C1 segment of cervical spinal cord (tissue), 14 donors: ENCODE measurements at places on chromosomes 7 and 10.

DNA sequence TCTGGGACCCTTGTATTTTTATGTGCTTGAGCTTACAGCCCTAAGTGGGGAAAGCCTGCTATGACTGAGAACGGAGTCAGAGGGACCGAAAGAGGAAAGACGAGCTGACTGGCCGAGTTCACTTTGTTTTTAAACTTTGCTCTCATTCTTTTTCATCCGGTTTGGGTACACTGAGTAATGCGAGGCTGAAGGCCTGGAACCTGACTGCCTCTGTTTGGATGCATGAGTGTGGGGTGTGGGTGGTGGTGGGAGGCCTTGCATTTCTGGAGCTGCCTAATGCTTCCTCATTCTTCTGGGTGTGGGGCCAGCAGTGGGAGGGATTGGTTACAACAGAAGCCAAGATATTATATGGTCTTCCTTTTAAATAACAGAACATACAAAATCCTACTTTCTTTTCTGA is 155.5 kb downstream of the BUB3 start:
- no peak for DNase-seq

DNA sequence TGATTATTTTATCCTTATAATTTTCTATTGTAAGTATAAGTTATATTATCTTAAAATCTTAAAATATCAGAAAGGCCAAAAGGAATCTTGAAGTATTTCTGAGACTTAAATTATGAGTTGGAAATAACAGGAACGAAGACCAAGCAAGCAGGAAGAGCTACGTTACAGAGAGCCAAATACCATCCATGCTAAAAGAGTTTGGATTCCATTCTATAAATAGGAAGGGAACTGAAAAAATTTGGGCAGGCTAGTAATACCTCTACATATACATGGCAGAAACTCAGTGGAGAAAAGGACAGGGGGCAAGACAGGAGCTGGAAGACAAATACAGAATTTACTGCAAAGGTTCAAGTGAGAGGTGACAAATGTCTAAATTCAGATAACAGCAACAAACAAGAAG is 16.7 kb downstream of the ITGB1 start:
- DNase-seq: no peak

DNA sequence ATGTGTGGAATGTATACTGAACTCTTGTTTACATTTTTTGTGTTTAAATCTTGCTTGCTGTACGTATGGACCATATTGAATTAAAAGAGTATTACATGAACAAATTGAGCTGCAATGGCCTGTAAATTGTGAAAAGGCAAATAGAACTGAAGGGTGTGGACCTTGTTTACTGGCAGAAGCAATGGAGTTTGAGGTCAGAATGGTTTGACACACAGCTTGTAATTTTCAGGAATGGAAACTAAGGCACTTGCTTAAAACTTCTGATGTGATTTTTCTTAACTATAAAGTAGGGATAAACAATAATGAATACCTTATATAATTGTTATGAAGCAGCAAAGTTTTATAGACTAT is 33.9 kb upstream of the COBL start:
- no peak for DNase-seq

DNA sequence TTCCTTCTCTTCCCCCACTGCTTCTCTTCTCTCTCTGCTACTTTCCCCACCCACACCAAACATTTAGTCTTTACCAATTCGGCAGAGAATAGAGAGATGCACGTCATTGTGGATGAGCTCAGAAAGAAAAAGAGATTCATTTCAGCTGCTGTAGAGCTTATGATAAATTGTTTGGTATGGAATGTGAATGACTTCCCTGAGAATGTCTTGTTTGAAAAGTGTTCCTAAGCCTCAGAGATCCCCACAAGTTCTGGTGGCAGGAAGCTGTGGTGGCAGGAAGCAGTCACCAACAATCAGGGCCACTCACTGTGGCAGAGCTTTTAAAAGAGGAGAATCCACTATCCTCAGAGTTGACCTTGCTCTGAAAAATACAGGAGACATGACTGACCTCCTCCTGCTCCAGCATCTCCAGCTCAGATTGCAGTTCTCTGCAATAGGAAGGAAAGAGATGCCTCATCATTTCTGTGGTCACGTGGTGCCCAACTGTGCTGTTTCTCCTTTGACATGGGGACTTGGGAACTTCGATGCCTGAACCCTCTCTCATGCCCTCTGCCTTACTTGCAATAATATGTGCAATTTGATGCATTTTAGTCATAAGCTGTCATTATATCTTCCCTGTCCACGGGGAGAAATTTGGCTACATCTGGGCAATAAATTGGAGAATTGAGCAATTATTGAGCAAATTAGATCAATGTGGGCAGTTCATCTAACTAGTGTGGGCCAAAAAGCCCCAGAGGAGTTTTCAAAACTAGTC is 76.5 kb downstream of the BMPER start:
- no peak for DNase-seq

GRCh38 chr7:101519324-101520023 is 109.6 kb downstream of the MYL10 start:
- no peak for DNase-seq

DNA sequence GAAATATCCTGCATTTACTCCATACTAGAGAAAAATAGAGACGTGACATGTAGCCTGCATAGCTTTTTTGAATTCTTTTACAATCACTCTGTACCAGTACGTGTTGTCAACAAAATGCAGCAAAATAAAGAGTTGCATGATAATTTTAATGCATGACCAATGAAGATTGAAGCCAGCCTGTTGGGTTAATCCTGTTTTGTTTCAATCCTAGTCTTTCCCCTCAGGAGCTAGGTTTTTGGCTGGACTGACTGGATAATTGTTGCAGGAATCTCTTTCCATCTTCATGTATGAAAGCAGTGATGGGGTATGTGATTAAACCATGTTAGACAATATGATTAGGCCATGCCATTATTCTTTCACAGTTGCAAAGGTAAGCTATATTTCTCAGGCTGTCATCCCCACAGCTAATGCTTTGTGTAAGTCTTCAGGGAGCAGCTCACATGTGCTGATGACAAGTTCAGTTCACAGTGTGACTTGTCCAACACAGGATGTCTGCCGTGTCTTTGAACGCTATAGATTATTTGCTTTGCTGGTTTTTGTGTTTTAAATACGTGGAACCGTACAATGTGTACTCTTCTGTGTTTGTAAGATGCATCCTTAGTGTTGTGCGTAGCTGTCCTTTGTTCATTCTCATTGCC is 24.4 kb downstream of the PAPSS2 start:
- no peak for DNase-seq

DNA sequence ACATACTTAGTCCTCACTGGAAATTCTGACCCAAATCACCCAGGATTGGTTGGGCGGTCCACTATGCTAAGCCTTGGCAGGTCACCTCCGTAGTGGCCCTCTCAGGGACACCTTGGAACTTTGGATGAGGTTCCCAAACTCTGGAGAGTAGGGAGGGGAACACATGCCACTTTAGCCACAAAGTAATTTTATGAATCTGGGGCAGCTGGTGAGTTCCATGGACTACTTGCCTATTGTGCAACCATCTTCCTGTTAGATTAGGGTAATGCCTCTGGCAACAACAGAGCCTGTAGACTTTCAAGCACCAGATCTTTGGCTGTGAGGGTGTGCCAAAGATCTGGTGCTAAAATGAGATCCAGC is 77.7 kb downstream of the ITGB8 start:
- DNase-seq: no peak

- no peak for DNase-seq
Observed at GRCh38 chr7:68622500-68622899, 975.8 kb upstream of the AUTS2 start.

DNA sequence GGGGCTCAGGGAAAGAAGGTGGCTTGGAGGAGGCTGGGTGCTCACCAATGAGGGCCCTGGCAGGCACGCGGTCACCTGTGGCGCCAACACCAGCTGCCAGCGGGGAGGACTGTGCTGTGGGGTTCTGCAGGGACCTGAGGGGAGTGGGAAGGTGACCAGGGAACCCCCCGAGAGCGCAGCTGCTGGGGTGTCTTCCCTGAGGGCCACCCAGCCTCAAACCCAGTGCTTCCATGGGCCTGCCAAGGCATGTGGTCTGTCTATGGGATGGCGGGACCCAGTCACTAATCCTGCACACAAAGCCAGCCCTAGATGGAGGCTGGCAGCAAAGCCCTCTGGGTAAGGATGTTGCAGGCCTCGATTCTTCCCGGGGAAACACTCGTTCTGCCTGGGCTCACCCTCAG is 117.1 kb downstream of the EBF3 start:
- no peak for DNase-seq

- no peak for DNase-seq
Observed at GRCh38 chr7:157436763-157437480, 100.1 kb downstream of the DNAJB6 start.

DNA sequence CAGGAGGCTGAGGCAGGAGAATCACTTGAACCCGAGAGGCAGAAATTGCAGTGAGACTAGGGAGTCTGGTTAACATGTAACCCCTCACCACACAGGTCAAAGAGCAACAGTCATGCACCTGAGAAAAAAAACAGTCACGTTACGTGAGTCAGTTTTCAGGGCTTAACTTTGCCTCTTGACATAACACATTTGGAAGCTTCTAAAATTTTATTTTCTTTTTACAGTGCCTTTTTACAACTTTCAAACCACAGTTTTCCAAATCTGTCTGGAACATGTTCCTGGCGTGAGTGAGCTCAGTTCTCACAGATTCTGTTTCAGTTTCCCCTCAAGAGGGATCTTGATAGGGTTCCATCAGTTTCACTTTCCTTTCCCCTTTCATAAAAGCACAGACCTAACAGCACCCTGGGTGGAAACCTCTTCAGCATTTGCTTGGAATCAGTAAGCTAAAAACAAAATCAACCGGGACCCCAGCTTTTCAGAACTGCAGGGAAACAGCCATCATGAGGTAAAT is 4.4 kb downstream of the IFIT3 start:
- DNase-seq: no peak

DNA sequence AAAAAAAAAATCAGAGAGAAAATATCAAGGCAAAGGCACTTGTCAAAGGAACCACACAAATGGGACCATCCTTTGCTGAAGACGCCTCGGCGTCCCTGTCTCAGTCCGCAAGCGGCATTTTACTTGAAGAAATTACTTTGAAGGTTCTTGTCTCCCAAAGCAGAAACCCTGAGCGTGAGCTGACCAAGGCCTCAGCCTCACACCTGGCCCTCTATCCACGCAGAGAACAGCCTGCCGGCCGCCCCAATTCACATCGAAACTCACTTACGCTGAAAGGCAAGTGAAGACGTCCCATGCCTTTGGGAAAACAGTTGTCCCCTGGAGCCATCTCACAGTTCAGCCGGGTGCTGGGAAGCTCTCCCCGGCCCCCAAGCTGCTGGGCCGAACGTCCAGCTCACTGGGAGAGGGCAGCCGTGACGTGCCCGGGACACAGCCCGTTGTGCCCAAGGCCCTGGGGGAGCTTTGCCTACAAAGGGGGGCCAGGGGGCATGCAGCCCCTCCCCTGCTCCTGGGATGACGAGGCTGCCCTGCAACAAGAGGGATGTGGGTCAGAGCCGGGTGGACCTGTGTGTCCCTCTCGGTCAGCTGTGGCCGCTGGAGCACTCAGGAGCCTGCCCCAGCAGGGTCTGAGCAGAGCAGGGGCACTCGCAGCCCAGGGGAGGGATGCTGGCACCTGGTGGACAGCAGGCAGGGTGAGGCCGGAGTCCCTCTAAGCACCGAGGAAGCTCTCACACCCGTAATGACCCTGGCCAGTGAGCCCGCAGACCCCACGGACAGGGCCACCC is 49.6 kb upstream of the PDGFA start:
- no peak for DNase-seq

DNA sequence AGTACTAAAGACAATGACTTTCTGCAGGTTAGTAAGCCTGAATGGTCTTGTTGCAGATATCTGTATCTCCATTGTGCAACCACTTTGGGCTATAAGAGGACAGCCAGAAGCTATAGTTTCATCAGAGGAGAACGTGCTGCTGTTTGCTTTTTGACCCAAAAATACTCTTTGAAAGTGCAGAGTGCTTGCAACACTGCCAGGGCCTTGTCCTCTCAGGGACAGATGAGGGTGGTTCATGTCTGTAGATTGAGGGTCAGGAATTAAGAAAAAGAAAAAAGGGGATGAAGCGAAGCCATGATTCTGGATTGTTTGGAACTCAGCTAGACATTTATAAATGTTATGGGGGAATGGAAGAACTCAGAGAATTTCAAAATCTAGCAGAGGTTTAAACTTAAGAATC is 212.5 kb downstream of the SEC23IP start:
- no peak for DNase-seq

GRCh38 chr7:142908921-142909890 is 23.7 kb upstream of the TRPV6 start:
- no peak for DNase-seq

DNA sequence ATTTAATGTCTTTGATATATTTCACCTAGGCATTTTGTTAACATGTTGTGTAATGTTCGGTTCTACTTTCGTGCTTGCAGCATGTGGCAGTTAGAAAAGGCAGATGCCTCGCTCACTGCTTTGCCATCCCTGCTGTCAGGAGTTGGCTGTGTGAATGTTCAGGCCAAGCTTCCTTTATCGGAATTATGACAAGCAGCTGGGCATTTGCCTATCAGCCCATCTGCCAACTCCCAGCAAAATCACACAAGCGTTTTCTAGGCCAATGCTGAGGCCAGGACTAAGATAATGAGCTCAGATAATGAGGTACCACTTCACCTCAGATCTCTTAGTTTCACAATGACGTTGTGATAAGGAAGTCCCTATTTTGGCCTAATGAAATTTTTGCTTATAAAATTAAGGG is 212.7 kb upstream of the FAM3C start:
- no peak for DNase-seq

DNA sequence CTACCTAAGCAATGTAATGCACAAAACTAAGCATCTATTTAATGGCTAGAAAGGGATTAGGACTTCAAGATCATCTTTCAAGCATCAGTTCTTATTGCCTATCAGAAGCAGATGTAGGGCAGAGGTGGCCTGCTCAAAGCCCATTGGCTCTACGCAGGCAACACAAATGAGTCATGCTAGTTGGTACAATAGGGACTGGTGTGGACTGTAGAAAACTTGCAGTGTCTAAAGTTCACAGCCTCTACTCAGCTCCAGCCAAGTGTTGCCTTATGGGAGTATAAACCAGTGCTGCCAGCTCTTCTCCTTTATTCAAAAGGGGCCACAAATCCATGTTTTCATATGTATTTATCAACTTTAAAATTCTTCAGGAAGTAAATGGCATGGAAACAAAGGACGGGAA is 31.7 kb downstream of the ASAH2 start:
- DNase-seq: no peak

- DNase-seq: no peak
Observed at GRCh38 chr7:124349443-124349842, 316.6 kb upstream of the TMEM229A start.

- DNase-seq: no peak
Observed at GRCh38 chr7:22860784-22861482, 38.3 kb upstream of the TOMM7 start.

DNA sequence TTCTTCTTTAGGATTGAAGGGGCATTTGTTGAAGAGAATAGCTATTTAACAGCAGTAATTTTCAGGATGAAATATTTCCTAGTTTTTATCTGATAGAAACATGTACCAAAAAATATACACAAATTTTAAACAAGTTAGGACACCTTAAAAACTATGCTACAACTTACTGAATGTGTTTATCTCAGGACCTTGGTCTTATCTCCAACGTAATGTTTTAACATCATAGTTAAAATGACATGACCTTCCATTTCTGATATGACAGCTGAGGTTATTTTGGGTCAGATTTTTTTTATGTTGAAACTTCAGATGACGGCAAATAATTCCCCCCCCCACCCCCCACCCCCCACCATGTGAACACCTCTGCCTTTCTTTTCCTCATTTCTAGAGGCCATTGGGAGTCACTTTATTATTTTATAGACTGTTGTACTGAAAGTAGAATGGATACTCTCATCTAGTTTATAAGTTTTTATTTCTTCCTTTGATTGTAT is 8.0 kb downstream of the MRLN start:
- no peak for DNase-seq

GRCh38 chr7:138354066-138354465 is 106.0 kb upstream of the TRIM24 start:
- no peak for DNase-seq

- DNase-seq: no peak
Observed at GRCh38 chr7:153682628-153683027, 369.6 kb upstream of the DPP6 start.
